ENCODE measurements at places on chromosomes 6 and 20.

GRCh38 chr20:17541996-17542395 is 10.8 kb upstream of the BFSP1 start:
- DNase-seq = no peak

DNA sequence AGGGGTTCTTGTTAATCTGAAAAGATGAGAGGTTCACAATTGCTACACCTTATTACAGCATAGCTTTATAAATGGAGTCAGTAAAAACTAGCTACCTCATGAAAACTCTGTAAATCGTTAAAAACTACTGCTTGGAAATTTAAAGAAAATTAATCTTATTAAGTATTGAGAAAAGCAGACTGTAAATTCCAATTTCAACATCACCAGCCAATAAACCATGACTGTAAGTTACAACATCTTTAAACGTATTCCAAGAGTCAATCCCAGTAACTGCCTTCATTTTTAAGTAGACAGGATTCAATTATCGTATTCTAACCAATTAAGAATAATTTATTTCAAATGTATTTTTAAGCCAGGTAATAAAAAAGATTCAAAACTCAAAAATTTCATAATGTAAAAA is 70.3 kb downstream of the ATG5 start:
- no peak for DNase-seq

- DNase-seq = no peak
Measured at GRCh38 chr6:112296694-112297093, 42.3 kb upstream of the LAMA4 start.

- DNase-seq = no peak
Measured at GRCh38 chr20:20331817-20332216, 36.1 kb upstream of the INSM1 start.

DNA sequence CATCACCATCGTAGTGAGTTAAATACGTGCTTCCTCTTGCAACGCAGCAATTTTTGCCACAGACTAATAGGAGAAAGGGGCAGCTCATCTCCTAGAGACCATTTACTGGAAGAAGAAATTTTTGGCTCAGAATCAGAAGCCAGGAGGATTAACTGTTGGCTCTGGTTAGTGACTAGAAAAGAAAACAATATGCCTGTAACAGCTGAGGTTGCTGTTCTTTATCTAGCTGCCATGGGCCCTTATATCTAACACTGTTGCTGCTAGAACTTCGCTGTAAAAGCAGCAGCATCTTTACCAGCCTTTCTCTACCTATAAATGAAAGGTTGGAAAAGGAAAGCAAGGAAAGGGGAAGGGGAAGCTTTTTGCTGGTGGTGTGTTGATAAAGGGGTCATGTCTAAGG is 65.9 kb downstream of the FAM135A start:
- DNase-seq = no peak

Data from suprapubic skin (tissue), 4 donors.